ENCODE measurements at places on chromosomes 4 and X.

DNA sequence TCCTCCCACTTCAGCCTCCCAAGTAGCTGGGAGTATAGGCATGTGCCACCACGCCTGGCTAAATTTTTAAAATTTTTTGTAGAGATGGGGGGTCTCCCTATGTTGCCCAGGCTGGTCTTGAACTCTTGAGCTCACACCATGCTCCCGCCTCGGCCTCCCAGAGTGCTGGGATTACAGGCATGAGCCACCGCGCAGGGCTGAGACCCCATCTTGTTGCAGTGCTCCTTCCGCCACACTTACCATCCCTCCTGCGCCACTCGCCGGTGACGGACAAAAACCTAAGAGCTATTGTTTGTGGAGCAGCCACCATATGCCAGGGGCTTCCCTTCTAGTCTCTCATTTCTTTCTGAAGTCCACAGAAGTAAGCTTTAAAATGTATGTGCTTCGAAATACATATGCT, 34.5 kb downstream of the NSG1 start:
- DNase-seq: no peak
- no peak overlapping the region for H3K27ac ChIP-seq
- no peaks in the 10 kb centered on the region for H3K27me3 ChIP-seq
- H3K4me1 ChIP-seq: peaks cover 9% of the 10 kb centered on the region
- no peak overlapping the region for H3K4me3 ChIP-seq

DNA sequence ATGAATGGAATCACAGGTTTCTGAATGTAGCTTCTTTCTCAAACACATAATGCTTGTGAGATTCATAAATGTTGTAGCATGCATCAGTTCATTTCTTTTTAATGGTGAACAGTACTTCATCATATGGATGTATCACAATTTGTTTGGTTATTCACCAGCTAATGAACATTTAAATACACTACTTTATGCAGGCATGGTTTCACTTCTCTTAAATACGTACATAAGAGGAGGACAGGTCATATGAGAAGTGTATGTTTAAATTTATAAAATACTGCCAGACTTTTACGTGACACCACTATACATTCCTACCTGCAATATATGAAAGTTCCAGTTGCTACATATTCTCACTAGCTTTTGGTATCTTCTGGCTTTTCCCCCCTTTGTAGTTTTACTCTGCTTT, 65.4 kb downstream of the ANKRD17 start:
- peaks cover 16% of the 10 kb centered on the region for H3K36me3 ChIP-seq
- peaks cover 14% of the 10 kb centered on the region for H3K4me1 ChIP-seq
- DNase-seq: no peak
- no peak overlapping the region for H3K27ac ChIP-seq
- no peaks in the 10 kb centered on the region for H3K27me3 ChIP-seq
- no peak overlapping the region for H3K4me3 ChIP-seq

DNA sequence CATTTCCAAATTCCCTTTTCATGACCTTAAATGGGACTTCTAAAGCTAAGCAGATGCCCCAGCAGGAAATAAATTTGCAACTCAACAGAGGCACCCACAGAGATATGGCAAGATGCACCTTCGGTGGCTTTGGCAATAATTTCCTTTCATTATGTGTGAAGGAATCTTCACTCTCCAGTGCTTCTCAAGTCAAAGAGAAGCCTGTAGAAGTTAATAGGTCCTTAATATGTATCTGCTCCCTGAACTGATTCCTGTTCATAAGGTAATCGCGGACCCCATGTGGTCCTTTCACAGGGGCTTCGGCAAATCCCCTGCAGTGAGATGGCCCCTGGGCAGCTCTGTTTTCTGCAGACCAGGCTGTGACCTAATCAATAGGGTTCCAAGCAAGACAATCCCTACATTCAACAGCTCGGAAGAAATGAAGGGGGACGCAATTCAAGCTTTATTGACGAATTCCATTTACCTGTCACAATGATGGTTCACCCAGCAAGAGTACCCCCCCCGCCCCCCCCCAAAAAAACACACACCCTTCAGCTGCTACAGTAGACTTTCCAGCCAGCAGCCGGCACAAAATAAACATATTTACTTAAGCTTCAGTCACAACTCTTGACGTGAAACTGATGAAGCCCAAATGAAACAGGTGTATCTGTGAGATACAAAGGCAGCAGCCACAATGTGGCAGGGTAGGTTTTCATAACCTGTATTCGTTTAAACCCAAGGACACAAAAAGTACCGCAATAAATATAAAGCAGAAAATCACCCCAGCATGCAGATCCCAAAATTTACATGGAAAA, 35.3 kb downstream of the FAT1 start:
- no peaks in the 10 kb centered on the region for H3K36me3 ChIP-seq
- DNase-seq: no peak
- no peaks in the 10 kb centered on the region for H3K4me1 ChIP-seq
- no peak overlapping the region for H3K4me3 ChIP-seq

GRCh38 chr4:186772936-186773487, 49.4 kb upstream of the FAT1 start:
- H3K4me3 ChIP-seq: no peak overlapping the region
- H3K27me3 ChIP-seq: no peaks in the 10 kb centered on the region
- H3K4me1 ChIP-seq: no peaks in the 10 kb centered on the region
- DNase-seq: no peak

- no peak overlapping the region for H3K27ac ChIP-seq
- H3K4me3 ChIP-seq: no peak overlapping the region
- H3K27me3 ChIP-seq: peaks cover 3% of the 10 kb centered on the region
- DNase-seq: no peak
- no peaks in the 10 kb centered on the region for H3K36me3 ChIP-seq
These were observed 55.7 kb downstream of the LNX1 start for GRCh38 chr4:53535567-53535966.

- no peak overlapping the region for H3K27ac ChIP-seq
- no peak for DNase-seq
- H3K36me3 ChIP-seq: no peaks in the 10 kb centered on the region
- H3K4me1 ChIP-seq: no peaks in the 10 kb centered on the region
- no peak overlapping the region for H3K4me3 ChIP-seq
These were observed 46.4 kb upstream of the KCTD8 start for GRCh38 chr4:44494810-44495701.

DNA sequence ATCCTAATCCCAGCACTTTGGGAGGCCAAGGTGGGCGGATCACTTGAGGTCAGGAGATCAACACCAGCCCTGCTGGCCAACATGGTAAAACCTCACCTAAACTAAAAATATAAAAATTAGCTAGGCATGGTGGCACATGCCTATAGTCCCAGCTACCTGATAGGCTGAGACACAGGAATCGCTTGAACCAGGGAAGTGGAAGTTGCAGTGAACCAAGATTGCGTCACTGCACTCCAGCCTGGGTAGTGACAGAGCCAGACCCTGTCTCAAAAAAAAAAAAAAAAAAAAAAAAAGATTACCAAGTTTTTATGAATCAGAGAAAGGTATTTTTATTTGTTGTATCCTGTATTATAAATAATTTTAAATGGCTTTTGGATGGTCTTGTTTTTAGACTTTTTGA, 15.1 kb downstream of the TRAPPC11 start:
- H3K27me3 ChIP-seq: peaks cover 2% of the 10 kb centered on the region
- no peak overlapping the region for H3K4me3 ChIP-seq
- no peak for DNase-seq
- peaks cover 25% of the 10 kb centered on the region for H3K36me3 ChIP-seq

DNA sequence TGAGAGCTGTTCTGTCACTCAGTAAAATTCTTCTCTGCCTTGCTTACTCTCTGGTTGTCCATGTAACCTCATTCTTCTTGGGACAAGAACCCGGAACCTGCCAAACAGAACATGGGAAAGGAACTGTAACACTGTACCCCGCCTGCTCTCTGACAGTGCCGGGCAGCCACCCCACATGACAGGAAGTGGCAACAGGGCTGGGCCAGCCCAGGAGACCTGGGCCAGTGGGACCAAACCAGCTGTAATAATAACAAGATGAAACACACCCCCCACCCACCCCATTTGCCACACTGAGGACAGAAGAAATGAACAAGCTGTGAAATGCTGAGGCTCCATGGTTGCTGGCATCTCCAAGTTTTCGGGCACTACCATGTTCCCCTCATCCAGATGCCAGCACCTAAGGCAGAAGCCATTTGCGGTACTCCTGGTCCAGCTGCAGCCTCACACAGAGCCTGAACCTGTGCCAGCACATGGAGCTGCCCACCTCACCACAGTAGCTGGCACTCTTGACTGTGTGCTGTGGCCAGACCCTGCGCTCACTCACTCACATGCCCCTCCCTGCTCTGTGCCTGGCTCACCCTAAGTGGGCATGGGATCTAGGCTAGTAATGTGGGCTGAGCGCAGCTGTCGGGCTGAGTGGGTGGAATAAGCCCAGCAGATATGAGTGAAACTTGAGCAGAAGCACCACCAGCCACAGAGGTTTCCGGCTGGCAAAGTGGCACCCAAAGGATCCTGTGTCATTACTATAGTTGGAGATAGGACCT, 126.2 kb upstream of the UGT8 start:
- DNase-seq: no peak
- no peaks in the 10 kb centered on the region for H3K36me3 ChIP-seq
- H3K27me3 ChIP-seq: no peaks in the 10 kb centered on the region
- H3K27ac ChIP-seq: no peak overlapping the region
- H3K4me3 ChIP-seq: no peak overlapping the region

DNA sequence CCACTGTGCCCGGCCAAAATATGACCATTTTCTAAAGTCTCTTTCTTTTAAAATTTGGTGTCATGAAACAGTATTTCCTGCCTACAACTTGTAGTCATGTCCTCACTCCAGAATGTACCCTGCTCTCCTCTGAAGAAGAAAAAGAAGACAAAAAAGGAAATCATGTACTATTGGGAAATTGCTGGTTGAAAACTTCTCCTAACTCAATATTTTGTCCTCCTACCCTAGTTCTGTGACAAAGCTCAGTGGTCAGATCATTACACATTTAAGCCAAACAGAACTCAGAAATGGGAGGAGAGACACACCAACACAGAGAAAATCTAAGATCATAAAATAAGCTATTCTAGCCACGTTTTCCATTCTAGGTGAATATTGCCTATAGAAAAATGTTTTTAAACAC, 127.7 kb downstream of the IRF2 start:
- H3K4me1 ChIP-seq: peaks cover 23% of the 10 kb centered on the region
- peaks cover 3% of the 10 kb centered on the region for H3K36me3 ChIP-seq
- H3K27me3 ChIP-seq: no peaks in the 10 kb centered on the region
- no peak overlapping the region for H3K4me3 ChIP-seq

GRCh38 chrX:734362-734761, 103.8 kb downstream of the SHOX start:
- H3K4me3 ChIP-seq: no peak overlapping the region
- H3K36me3 ChIP-seq: no peaks in the 10 kb centered on the region
- no peaks in the 10 kb centered on the region for H3K4me1 ChIP-seq
- no peak for DNase-seq
- no peaks in the 10 kb centered on the region for H3K27me3 ChIP-seq

- peaks cover 46% of the 10 kb centered on the region for H3K27me3 ChIP-seq
- H3K4me1 ChIP-seq: peaks cover 24% of the 10 kb centered on the region
These were observed 3.0 kb upstream of the CITED1 start for GRCh38 chrX:72308566-72309296.

- no peaks in the 10 kb centered on the region for H3K27me3 ChIP-seq
- H3K4me3 ChIP-seq: no peak overlapping the region
- H3K36me3 ChIP-seq: no peaks in the 10 kb centered on the region
- no peak overlapping the region for H3K27ac ChIP-seq
These were observed 139.1 kb downstream of the COL4A6 start for GRCh38 chrX:108299101-108299591.

All from activated T-helper 1 cell treated with anti-CD3 and anti-CD28 coated beads, Interleukin-12 subunit alpha, Interleukin-12 subunit beta, Interleukin-2, Interleukin-4 antibody, amounts not matched to agents 30 ng/mL and 10 ng/mL and 1 ng/mL, durations not matched to agents 14 hours and 24 hours and 36 hours (primary cell).